Heart left ventricle (tissue), 16 donors: ENCODE measurements at places on chromosomes 6 and 20. TPM values are rescaled to one million over a fixed set of nuclear protein-coding genes. Genes with fewer than 3 reads are reported as not detected.

DNA sequence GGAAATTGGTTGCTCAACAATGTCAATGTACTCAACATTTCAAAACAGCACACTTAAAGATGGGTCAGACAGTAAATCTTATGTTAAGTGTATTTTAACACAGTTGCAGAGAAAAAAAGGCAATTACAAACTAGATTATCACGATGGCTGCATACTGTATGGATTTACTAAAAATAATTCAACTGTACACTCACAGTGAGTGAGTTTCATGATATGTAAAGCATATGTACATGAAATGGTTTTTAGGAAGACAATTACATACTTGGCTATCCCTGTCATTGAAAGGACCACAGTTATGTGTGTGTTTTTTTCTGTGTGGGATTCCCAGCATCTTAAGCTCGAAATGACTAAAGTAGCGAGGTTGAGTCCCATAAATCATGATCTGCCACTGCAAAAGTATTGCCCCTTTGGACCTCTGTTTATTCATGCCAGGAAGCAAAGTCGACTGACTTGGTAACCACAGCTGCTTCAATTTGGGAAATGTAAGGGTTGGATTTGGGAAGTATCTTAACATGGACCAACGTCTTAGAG lies 5.5 kb upstream of the SALL4 start:
- H3K4me1 ChIP-seq: no peaks in the 10 kb centered on the region
- DNase-seq: no peak
- H3K27ac ChIP-seq: no peak overlapping the region
- no peak overlapping the region for H3K4me3 ChIP-seq

DNA sequence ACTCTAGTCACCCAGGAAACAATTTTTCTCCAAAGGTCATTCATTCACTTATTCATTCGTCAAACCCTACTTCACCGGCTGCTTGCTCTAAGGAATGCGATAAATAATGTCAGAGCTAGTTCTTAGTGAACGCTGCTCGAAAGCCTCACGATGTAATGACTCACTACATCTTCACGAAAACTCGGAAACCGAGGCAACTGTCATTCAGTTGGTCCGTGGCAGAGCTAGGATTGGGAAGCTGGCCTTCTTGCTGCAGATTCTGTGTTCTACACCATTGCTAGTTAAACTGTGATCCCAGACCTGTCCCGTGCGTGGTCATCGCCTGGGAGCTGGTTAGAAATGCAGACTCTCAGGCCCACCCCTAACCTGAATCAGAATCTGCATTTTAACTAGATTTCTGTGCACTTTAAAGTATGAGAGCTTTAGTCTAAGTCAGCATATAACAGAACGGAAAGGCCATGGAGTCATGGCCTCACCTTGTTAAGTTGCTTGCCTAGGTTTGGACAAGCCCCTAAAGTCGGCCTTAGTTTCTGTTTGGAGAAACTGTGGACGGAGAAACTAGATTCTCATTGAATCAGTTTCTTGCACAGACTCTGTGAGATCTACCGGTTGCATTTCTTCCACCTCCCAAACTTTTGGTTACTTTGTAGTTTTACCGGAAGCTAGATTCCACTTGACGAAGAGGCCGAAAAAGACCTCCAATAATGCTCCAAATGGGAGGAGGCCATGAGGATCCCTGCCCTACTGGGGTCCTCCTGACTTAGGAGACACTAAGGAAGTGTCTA lies 651 bp upstream of the CCND3 start:
- H3K27me3 ChIP-seq: no peaks in the 10 kb centered on the region
- H3K27ac ChIP-seq: peak overlapping the region; percentile 95
- no peak for DNase-seq
- H3K36me3 ChIP-seq: no peaks in the 10 kb centered on the region
- H3K4me3 ChIP-seq: peak overlapping the region; percentile 92
- peaks cover 43% of the 10 kb centered on the region for H3K4me1 ChIP-seq

GRCh38 chr6:6008648-6009421 lies 2.1 kb upstream of the NRN1 start:
- no peaks in the 10 kb centered on the region for H3K36me3 ChIP-seq
- DNase-seq: peak; percentile 82
- peaks cover 3% of the 10 kb centered on the region for H3K4me1 ChIP-seq

DNA sequence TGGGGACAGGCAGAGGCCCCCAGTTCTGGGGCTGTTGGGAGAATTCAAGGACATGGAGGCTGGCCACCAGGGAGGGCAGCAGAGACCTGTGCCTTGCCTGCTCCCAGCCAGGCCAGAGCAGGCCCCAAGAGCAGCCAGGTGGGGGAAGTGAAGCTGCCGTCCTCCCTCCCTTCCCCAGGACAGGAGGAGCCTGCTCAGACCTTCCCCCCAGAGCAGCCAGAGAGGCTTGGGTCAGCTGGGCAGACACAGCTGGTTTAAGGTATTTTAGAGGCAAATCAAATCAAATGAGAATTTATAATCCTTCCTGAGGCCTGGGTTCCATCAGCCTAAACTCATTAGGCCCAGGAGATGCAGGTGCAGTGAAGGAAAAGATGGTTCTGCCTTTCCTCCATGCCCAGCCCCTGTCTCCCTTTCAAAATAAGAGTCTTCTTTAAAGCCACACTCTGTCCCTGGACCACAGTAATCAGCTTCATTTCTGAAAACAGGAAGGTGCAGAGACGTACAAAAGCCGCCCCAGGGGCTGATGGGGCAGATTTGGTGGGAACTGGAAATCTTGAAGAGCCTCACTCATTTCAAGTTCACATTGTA lies 21.7 kb downstream of the BMP7 start:
- H3K36me3 ChIP-seq: no peaks in the 10 kb centered on the region
- H3K27ac ChIP-seq: no peak overlapping the region
- H3K4me3 ChIP-seq: no peak overlapping the region

GRCh38 chr6:4377603-4378002 lies 242.2 kb upstream of the ECI2 start:
- no peak for DNase-seq
- H3K27me3 ChIP-seq: no peaks in the 10 kb centered on the region
- no peak overlapping the region for H3K27ac ChIP-seq
- H3K36me3 ChIP-seq: no peaks in the 10 kb centered on the region
- H3K4me1 ChIP-seq: peaks cover 9% of the 10 kb centered on the region

GRCh38 chr6:52403627-52404026 lies 16.5 kb upstream of the EFHC1 start:
- no peak overlapping the region for H3K4me3 ChIP-seq
- H3K36me3 ChIP-seq: peaks cover 6% of the 10 kb centered on the region
- no peaks in the 10 kb centered on the region for H3K4me1 ChIP-seq
- no peaks in the 10 kb centered on the region for H3K27me3 ChIP-seq
- DNase-seq: peak; percentile 76

DNA sequence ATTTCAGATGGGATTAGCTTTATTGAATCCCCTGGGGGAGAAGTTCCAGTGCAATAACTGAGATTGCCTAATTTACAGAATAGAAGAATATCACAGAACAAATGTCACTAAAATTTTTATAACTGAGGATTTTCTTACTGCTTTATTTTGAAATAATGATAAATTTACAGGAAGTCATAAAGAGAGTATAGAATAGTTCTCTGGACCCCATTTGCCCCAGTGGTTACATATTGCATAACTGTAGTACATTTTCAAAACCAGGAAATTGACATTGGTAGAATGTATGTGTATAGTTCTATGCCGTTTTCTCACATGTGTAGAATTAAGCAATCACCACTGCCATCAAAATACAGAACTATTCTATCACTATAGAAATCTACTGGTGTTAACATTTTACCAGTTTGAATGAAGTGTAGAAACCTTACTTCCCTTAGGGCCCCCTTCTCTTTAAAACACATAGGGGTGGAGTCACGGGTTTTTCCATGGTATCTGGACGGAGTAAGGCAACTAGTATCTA lies 18.3 kb downstream of the KIF6 start:
- no peaks in the 10 kb centered on the region for H3K36me3 ChIP-seq
- no peaks in the 10 kb centered on the region for H3K27me3 ChIP-seq
- no peak overlapping the region for H3K4me3 ChIP-seq
- no peak overlapping the region for H3K27ac ChIP-seq

DNA sequence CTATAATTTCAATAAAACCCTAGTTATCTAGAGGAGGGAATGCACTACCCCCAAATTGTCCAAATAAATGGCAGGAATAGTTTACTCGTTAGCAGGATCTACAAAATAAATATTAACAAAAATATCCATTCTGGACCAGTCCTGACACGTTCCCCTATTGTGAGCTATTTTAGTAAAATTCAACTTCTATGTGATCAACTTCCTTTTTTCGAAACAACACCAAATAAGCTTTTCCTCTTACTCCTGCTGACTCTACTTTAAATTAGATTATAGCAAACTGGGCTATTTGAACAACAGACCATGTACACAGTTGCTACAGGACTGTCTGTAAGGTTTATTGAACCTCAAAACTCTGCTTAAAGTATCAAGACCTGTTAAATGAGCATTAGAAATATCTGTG lies 154.3 kb downstream of the IPCEF1 start:
- H3K4me1 ChIP-seq: no peaks in the 10 kb centered on the region
- no peaks in the 10 kb centered on the region for H3K36me3 ChIP-seq
- H3K27me3 ChIP-seq: no peaks in the 10 kb centered on the region
- no peak for DNase-seq
- no peak overlapping the region for H3K4me3 ChIP-seq

- no peak for DNase-seq
- H3K27ac ChIP-seq: peak overlapping the region; percentile 76
- no peaks in the 10 kb centered on the region for H3K36me3 ChIP-seq
- no peaks in the 10 kb centered on the region for H3K27me3 ChIP-seq
- no peaks in the 10 kb centered on the region for H3K4me1 ChIP-seq
Measured at GRCh38 chr6:23181356-23182110, 612.2 kb downstream of the HDGFL1 start.

DNA sequence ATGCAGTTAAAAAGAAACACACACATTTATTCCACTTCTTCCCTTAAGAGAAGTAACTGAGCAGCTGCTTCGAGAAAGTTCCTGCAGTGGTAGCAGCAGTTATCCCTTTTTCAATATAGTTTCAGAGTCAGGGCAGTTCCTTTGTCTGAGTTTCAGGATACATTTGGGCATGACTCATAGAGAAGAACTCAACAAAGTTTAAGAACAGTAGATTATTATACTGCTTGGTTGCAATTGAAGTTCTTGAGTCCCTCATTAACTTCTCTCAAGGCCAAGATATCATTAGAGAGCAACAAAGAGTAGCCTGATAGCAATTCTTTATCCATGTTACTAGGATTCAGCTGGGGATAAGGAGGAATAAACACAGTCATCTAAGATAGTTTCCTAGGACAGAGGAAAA lies 54.4 kb downstream of the TPD52L1 start:
- no peaks in the 10 kb centered on the region for H3K36me3 ChIP-seq
- no peaks in the 10 kb centered on the region for H3K4me1 ChIP-seq
- DNase-seq: no peak
- no peak overlapping the region for H3K4me3 ChIP-seq
- H3K27me3 ChIP-seq: no peaks in the 10 kb centered on the region
- no peak overlapping the region for H3K27ac ChIP-seq

- H3K27ac ChIP-seq: no peak overlapping the region
- no peak overlapping the region for H3K4me3 ChIP-seq
- DNase-seq: no peak
- no peaks in the 10 kb centered on the region for H3K27me3 ChIP-seq
Measured at GRCh38 chr6:10963113-10963512, 76.3 kb downstream of the SYCP2L start.

GRCh38 chr6:168304752-168305015 lies 14.9 kb downstream of the DACT2 start:
- no peak for DNase-seq
- no peak overlapping the region for H3K4me3 ChIP-seq
- no peaks in the 10 kb centered on the region for H3K36me3 ChIP-seq
- H3K4me1 ChIP-seq: no peaks in the 10 kb centered on the region
- H3K27me3 ChIP-seq: peaks cover 4% of the 10 kb centered on the region

DNA sequence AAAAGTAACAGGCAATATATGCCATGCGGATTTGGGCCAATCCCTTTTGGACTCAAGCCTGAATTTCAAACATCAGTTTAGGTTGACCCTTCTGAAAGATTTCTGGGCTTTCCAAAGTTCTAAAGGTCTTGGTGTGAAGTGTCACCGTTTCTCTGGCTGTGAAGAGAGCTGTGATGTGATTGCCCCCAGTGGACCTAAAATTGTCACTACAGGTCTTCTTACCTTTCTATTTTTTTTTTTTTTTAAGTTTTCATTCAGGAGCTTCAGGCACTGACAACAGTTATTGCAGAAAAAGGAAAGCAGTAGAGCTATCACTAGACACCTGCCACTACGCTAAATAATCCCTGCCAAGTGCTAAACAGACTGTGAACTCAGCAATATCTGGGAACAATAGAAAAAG lies 75.7 kb upstream of the OPRM1 start:
- H3K4me3 ChIP-seq: no peak overlapping the region
- H3K27ac ChIP-seq: no peak overlapping the region
- no peaks in the 10 kb centered on the region for H3K36me3 ChIP-seq
- no peak for DNase-seq
- no peaks in the 10 kb centered on the region for H3K27me3 ChIP-seq

- H3K36me3 ChIP-seq: peaks cover 77% of the 10 kb centered on the region
- H3K27me3 ChIP-seq: no peaks in the 10 kb centered on the region
- peak overlapping the region; percentile 18 for H3K27ac ChIP-seq
- DNase-seq: no peak
Measured at GRCh38 chr20:25017257-25017803, 24.8 kb upstream of the APMAP start.

GRCh38 chr6:122653094-122653493 lies 42.9 kb downstream of the PKIB start:
- no peaks in the 10 kb centered on the region for H3K36me3 ChIP-seq
- DNase-seq: no peak
- no peak overlapping the region for H3K4me3 ChIP-seq

DNA sequence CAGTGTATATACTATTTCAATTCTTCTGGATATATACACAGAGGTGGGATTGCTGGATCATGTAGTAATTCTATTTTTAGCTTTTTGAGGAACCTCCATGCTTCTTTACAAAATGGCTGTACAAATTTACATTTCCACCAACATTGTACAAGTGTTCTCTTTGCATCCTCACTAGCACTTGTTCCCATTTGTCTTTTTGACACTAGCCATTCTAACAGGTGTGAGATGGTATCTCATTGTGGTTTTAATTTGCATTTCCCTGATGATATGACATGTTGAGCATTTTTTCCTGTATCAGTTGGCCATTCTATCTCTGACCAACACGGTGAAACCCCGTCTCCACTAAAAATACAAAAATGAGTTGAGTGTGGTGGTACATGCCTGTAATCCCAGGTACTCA lies 68.1 kb upstream of the PMEPA1 start:
- no peak overlapping the region for H3K4me3 ChIP-seq
- DNase-seq: no peak

The HLA-DRB5 gene
- total RNA-seq: 93.6 TPM

The OXT gene
- total RNA-seq: not detected

The RBPJL gene
- not detected for total RNA-seq

The OR2B6 gene
- total RNA-seq: not detected

The GMDS gene
- total RNA-seq: 8.2 TPM

The PM20D2 gene
- total RNA-seq: 10.4 TPM

The BIRC7 gene
- total RNA-seq: 0.50 TPM

The CST2 gene
- total RNA-seq: not detected

The CDSN gene
- not detected for total RNA-seq
